Breast epithelium (tissue), 4 donors: ENCODE measurements at places on chromosomes 5 and 9.

GRCh38 chr9:76176171-76176570, 218.1 kb downstream of the RFK start:
- no peak for DNase-seq
- no peaks in the 10 kb centered on the region for H3K4me1 ChIP-seq
- no peaks in the 10 kb centered on the region for H3K36me3 ChIP-seq
- H3K27me3 ChIP-seq, result no peaks in the 10 kb centered on the region
- no peak overlapping the region for H3K4me3 ChIP-seq

DNA sequence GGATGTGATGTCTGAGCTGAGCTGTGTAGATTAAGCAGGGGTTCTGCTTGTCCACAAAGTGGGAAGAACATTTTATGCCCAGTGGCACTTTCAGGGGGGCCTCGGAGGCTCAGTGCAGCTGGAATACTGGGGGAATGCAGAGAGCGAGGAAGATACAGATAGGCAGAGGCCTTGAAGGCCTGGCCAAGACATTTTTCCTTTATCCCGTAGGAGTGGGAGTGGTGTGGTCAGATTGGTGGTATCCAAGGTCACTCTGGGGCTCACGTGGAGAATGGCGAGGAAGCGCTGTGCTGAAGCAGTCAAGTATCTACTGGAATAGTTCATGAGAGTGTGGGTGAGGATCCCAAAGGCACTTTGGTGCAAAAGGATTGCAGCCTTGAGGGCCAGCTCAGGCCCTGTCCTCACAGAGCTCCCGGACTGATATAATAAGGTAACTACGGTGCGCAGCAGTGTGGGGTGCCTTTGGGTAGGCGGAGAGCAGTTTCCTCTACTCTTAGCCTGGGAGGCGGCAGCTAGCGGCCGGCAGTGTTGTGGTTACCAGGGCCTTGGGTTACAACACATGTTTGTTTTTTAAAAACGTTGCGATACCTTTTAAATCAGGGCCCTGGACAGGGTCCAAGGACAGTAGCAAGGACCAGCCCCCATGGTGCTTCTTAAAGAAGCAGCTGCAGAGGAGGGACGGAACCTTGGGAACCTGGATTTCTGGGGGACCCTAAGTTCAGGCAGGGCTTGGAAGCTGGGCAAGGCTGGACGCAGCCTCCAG, 10.8 kb upstream of the CCDC69 start:
- H3K27ac ChIP-seq, result peak overlapping the region; percentile 5
- no peaks in the 10 kb centered on the region for H3K36me3 ChIP-seq
- H3K4me3 ChIP-seq, result peak overlapping the region; percentile 3
- H3K27me3 ChIP-seq, result no peaks in the 10 kb centered on the region
- peak; percentile 75 for DNase-seq
- H3K4me1 ChIP-seq, result no peaks in the 10 kb centered on the region

GRCh38 chr5:173928871-173929574, 40.9 kb downstream of the CPEB4 start:
- H3K36me3 ChIP-seq, result no peaks in the 10 kb centered on the region
- DNase-seq, result no peak
- no peaks in the 10 kb centered on the region for H3K4me1 ChIP-seq
- H3K27me3 ChIP-seq, result no peaks in the 10 kb centered on the region

GRCh38 chr9:127746959-127747569, 12.0 kb upstream of the TOR2A start:
- no peaks in the 10 kb centered on the region for H3K36me3 ChIP-seq
- H3K4me1 ChIP-seq, result no peaks in the 10 kb centered on the region
- H3K27ac ChIP-seq, result no peak overlapping the region
- H3K4me3 ChIP-seq, result no peak overlapping the region
- no peaks in the 10 kb centered on the region for H3K27me3 ChIP-seq

GRCh38 chr5:180808461-180809000, 5.9 kb upstream of the MGAT1 start:
- peak overlapping the region; percentile 63 for H3K4me3 ChIP-seq
- no peak for DNase-seq
- H3K4me1 ChIP-seq, result peaks cover 21% of the 10 kb centered on the region
- H3K27me3 ChIP-seq, result no peaks in the 10 kb centered on the region
- no peaks in the 10 kb centered on the region for H3K36me3 ChIP-seq

DNA sequence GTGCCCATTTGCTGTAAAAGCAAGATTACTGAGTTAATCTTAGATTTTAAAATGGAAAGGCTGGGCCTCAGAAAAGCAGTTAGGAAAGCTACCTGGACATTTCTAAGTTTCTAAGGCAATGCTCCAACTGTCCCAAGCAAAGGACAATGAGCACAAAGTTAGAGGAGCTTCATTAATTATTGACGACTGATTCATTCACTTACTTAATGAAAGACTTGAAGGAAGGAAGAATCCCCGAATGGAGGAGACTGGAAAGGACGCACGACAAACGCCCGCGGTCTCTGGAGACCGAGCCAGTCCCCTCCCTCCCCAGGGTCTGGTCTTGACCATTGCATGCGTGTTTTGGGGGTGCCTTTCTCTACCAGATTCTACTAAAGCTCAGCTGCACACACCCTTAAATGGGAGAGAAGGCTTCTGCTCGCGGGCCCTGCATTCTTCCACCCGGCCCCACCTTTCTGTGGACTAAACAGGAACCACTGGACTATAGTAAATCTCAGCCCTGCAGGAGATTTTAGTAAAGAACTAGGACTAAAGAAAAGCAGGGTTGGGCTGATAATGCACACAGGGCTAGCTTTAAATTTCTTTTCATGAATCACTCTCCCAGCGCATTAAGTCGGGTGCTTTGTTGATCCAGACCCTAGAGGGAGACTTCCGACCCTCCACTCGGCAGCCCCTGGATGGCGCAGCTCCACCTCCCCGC, 44.8 kb downstream of the CTSL start:
- H3K27me3 ChIP-seq, result no peaks in the 10 kb centered on the region
- no peak for DNase-seq
- H3K4me1 ChIP-seq, result no peaks in the 10 kb centered on the region
- H3K4me3 ChIP-seq, result no peak overlapping the region

GRCh38 chr9:89153232-89154017, 25.2 kb downstream of the SHC3 start:
- H3K4me3 ChIP-seq, result no peak overlapping the region
- no peaks in the 10 kb centered on the region for H3K36me3 ChIP-seq
- H3K27ac ChIP-seq, result no peak overlapping the region
- no peak for DNase-seq

GRCh38 chr5:143812085-143812705, at the start of gene HMHB1:
TSS of gene HMHB1 (plus strand) at chr5:143812161.
- DNase-seq, result no peak
- no peak within 1 kb of the TSS for H3K4me3 ChIP-seq
- H3K27me3 ChIP-seq, result no peaks in the 10 kb centered on the region
- no peak within 1 kb of the TSS for H3K27ac ChIP-seq
- no peaks in the 10 kb centered on the region for H3K36me3 ChIP-seq
- H3K4me1 ChIP-seq, result no peaks in the 10 kb centered on the region
